ENCODE measurements at places on chromosomes 5 and 9.

DNA sequence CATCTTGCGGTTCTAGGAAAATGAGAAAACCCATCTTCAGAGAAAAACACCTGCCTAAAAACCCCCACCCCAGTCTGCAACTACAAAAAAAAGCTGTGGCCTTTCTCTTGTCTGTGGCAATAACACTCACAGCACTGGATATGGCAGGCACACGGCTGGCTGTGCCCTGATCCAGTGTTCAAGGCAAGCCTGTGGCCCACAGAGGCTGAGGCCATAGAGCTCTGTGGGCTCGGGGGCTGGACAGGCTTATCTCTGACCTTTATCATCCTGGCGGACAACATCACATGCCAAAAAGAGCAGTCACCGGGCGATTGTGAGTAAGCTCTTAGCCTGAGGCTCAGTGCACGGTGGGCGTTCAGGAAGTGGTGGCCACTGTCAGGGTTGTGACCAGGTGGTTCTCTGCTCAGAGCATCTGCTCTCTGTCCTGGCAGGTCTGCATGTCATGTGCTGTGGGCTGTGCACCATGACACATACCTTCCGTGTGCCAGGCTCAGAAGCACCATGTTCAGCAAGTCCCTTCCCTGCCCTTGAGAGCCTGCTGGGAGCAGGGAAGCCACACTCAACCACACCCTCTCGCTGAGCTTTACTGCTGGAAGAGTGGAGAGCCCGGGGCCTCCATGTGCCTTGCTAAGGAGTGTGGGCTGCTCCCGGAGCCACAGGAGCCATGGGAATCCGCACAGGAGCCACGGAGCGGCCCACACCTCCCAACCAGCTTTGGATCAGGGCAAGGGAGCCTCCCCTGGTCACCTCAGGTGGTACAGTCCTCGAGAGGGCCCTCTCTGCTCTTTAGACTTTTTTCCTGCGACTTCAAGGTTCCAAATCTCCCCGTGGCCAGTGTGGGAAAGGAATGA lies 34.6 kb upstream of the WDR38 start:
- DNase-seq = no peak

GRCh38 chr5:99929067-99929805 lies 605.9 kb upstream of the FAM174A start:
- no peak for DNase-seq

- DNase-seq = no peak
Observed at GRCh38 chr5:175824676-175825075, 46.7 kb upstream of the CPLX2 start.

DNA sequence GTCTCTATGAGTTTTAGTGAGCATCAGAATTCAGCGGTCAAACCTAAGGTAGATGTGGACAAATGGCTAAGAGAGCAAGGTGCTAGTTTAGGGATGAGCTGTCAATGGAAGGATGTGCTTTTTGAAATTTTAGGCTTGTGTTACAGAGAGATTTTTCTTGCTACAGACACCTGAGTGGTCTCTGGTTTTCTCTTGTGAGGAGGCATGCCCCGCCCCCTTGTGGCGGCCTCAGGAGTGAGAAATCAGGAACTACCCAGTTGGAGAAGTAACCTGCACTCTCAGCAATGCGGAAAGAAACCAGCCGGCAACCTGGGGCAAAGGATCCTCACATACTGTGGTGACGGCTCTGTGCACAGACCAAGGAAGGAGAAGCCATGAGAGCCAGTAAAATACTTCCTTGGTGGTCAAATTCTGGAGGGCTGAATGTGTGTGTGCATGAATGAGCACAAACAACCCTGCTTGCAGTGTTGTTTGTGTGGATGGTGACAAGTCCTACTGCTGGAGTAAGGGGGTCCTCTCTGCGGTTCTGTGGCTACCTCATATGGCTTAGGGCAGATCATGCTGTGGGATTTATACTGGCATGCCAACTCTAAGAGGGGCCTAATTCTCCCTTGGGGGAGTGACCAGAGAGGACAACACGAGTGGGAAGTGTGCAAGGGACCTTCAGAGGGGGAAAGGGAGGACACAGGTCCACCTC lies 16.7 kb upstream of the HSD17B4 start:
- peak; percentile 66 for DNase-seq

- no peak for DNase-seq
Observed at GRCh38 chr9:76634356-76635054, 129.7 kb upstream of the PCA3 start.

- no peak for DNase-seq
Observed at GRCh38 chr5:125311743-125312142, 565.3 kb upstream of the ZNF608 start.

- DNase-seq = no peak
Observed at GRCh38 chr5:112975721-112976431, 722 bp upstream of the DCP2 start.

Data from stimulated activated CD4-positive, alpha-beta T cell treated with anti-CD3 and anti-CD28 coated beads, Interleukin-12 subunit alpha, Interleukin-12 subunit beta, amount 100 ng/mL, for 24 hours (primary cell).